ENCODE measurements at places on chromosomes 6 and 20.

GRCh38 chr20:33325350-33325749, 42.3 kb downstream of the BPIFB1 start:
- no peak for DNase-seq

DNA sequence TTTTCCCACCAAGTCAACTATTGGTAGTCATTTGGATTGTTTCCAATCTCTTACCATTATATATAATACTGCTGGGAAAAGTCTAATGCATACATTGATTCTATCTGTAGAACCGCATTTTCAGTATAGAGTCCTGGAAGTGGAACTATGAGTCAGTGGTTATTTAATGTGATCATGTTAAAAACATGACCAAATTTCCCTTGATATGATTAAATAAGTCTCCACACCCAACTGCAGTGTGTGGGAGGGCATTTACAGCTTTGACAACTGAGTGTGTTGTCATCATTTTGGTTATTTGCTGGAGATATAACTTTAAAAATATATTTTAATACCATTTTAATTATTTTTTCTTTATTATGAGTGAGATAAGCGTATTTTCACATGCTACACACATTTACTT, 1027.6 kb downstream of the EYS start:
- DNase-seq: peak; percentile 4

GRCh38 chr6:4632421-4632820, 143.8 kb upstream of the CDYL start:
- no peak for DNase-seq

GRCh38 chr20:50582591-50583234, 72.5 kb downstream of the PTPN1 start:
- DNase-seq: no peak

GRCh38 chr6:17012421-17013225, 89.2 kb upstream of the STMND1 start:
- peak; percentile 23 for DNase-seq

GRCh38 chr20:43397147-43397546, 60.5 kb upstream of the SRSF6 start:
- DNase-seq: no peak

DNA sequence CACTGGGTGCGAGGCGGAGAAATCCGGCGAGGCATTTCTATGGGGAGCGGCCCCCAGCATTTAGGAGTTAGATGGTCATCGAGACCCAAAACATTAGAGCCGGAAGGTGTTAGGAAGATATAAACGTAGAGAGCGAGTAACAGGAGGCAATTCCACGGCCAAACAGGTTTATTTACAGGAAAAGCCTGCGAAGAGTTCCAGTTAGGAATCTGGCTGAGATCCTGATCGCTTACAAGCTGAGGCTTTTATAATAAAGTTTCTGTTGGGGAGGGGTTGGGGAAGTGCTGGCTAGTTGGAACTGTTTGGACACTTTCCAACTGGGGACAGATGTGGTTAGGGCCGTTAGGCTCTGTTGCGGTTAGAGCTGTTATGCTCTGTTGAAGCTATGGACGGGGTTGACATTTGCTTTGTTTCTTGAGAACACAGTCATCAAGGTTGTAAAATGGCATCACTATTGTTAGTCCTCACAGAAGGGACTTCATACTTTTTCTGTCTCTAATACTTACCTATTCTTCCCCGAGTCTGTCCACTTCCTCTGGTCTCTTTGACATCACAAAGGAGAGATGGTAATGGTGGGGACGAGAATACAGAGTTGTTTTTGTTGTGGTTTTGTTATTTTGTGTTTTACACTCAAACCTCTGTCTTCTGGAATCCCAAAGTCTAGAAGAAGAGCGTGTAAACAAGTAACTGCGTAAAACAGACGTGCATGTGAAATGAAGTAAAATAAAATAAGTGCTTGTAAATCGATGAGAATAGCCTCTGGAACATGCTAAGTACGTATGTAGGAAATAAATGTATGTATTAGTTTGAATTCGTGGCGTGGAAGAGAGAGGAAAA, 554 bp upstream of the ZSCAN31 start:
- DNase-seq: peak; percentile 37

DNA sequence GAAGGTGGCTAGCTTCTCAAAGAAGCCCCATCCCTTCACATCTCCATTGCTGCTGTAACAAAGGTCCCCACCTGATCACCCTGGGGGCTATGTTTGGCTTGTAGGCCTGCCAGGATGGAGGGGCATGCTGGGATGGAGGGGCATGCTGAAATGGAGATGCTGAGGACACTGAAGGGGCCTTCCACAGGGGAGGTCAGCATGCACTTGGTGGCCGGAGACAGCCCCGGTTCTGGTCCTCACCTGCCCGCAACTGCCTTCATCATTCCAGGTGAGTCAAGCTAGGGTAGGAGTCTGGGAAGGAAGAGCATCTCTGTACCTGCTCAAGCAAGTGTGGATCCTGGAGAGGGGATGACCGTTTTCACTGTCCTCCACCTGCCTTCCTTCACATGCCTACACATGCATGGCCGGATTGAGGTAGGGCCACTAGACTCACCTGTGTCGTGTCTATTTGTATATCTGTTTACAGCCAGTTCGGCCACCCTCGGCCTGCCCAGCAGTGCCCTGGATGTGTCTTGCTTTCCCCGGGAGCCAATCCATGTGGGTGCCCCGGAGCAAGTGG, 6.0 kb downstream of the L3MBTL1 start:
- peak; percentile 40 for DNase-seq

- DNase-seq: no peak
These were observed 120.2 kb downstream of the GMPR start for GRCh38 chr6:16358531-16359138.

GRCh38 chr20:50464026-50464724, 46.0 kb upstream of the PTPN1 start:
- peak; percentile 41 for DNase-seq

DNA sequence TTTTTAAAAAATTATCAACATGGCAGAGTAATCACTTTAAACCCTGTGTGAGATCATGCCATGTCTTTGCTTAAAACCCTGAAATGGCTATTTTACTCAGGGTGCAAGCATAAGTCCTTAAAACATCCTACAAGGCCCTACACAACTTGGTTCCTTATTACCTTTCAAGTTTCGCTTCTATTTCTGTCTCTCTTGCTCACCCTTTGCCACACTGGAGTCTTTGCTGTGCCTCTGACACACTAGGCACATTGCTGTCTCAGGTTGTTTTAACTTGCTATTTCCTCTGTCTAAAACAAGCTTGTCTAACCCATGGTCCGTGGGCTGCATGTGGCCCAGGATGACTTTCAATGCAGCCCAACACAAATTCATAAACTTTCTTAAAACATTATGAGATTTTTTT, 55.6 kb downstream of the KIAA0408 start:
- no peak for DNase-seq

DNA sequence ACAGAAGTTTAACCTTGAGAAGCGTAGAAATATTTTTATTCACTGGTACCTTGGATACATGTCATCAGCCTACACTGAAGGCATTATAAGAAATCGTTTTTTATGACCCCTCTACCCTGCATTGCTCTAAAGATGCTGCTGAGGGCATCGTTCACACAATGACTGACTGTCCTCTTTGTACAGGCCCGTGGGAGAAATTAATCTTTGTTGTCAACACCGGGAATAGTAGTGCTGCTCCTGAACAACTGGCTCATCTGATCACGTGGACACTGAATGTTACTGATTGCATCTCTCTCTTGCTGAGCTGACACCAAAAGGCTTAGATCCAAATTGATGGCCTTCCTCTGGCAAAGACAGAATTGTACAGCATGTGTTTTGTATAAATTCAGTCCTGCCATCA, 157.1 kb upstream of the SMLR1 start:
- DNase-seq: no peak

GRCh38 chr6:28922821-28923317, 916 bp downstream of the TRIM27 start:
- DNase-seq: peak; percentile 44

DNA sequence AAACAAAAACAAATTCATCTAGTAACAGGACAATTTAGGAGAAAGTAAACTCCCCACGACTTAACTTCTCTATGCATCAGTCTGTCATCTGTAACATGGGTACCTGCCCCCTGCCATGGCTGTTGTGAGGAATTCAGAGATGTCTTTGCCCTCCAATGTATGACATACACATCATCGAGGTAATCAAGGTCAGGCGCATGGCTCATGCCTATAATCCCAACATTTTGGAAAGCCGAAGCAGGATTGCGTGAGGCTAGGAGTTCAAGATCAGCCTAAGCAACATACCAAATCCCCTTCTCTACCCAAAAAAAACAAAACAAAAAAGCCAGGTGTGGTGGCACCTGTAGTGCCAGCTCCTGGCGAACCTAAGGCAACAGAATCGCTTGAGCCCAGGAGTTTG, 9.0 kb downstream of the EEF1A1 start:
- DNase-seq: no peak

- DNase-seq: no peak
These were observed 484.0 kb downstream of the UTRN start for GRCh38 chr6:144769142-144769541.

GRCh38 chr20:32466739-32467505, 108.8 kb downstream of the ASXL1 start:
- no peak for DNase-seq

- no peak for DNase-seq
These were observed 48.3 kb downstream of the FAM217A start for GRCh38 chr6:4030669-4031068.

- no peak for DNase-seq
These were observed 58.3 kb downstream of the DACT2 start for GRCh38 chr6:168261234-168261633.

DNA sequence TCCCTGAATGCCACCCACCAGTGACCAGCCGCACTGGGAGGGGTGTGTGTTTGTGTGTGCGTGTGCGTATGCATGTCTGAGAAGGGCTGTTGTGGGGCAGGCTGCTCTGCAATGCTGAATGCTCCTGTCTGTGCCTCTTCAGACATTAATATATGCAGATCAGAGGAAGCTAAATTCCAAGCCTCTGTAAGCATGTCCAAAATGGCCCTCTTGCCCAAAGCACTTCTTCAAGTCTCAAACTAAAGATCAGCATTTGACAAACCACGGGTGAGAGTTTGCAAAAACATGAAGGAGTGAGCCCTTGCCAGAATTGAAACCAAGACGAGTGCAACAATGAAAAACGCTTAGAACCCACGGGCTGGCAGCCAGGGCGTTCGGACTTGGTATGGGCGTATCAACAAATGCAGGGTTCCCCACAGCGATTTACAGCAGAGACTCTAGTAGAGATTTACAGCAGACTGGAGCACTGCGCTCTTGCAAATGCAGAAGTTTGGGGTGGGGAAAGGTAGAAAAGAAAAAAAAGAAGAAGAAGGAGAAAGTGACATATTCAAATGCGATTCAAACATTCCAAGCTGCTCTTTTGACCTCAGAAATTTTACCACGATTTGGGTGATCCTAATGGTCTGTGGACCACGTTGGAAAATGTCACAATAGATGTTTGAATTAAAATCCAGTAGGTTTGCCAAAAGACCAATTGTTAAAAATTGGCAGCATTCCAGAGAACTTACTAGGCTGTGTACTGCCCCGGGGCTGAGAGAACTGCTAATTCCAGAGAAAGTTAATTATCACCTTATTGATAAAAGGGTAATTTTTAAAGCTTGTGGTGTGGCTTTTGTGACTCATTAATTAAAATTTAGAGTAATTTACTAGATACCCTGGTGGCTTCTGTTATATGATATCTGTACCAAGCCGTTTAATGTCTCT, 3.5 kb downstream of the SCML4 start:
- peak; percentile 42 for DNase-seq

DNA sequence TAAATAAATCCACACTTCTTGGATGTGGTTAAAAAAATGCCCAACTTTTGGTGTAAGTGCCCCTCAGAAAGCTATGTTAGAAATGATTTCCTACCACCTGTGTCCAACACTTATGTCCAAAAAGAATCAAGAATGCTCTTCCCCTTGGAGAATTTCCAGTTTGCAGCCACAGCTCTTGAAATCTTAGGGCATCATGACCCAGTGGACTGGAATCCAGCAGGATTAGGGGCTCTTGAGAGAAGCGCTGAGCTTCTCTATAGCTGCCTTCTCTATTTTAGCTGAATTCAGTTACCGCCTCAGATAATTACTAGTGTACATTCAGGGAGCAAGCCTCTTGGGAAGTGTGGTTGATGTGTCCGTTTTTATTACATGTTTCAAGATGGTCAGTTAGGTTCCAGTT, 2.5 kb downstream of the PHACTR1 start:
- DNase-seq: no peak

DNA sequence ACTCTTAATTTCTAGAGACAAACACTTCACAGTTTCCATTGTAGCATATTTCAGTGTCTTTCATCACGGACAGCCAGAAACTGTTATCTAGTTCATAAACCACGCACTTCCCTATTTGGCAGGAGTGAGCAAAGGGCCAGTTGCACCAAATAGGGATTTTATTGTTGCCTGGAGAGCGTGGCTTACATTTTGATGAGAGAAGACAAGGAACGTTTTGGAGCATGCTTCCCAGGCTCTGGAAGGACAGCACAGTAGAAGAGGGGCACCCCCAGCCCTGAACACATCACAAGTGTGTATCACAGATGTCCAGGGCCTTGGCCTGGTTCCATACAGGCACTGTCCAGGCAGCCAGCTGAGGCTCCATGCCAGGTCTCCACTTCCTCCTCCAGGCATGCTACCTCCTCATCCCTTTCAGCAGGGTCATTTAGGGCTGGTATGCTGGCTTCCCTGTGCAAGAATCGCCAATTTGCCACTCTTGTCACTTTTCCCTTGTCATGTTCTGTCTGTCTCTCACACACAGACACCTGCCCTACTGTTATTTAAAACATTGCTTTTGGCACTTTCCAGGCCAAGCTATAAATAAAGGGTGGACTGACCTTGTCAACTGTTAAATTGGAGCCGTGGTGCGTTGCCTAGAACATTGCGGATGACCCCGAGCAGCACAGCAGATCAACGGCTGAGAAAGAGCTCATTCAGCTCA, 235.0 kb upstream of the GMDS start:
- no peak for DNase-seq

All from epithelial cell of esophagus (primary cell).